ENCODE measurements at places on chromosomes 2 and 18.

GRCh38 chr2:72833084-72833714 is 7.4 kb upstream of the EXOC6B start:
- DNase-seq: no peak

GRCh38 chr2:75453384-75454240 is 107.1 kb downstream of the EVA1A start:
- no peak for DNase-seq

- no peak for DNase-seq
Observed at GRCh38 chr18:43442571-43442970, 165.3 kb upstream of the SYT4 start.

DNA sequence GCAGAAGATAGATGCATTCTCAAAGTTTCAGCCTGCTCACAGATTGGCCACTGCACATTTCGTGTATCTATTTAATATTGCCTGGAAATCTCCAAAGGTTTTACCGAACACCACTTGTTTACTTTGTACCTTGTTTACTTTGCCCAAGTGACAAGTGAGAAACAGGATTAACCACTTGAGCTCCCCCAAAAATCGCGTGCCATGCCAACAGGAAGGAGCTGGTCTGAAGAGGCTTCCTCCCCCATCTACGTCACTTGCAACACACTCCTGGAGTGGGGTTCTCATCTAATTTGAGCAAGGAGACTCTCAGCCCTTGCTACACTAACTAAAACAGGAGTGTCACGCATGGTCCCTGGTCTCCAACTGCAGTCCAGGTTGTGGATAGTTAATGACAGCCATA is 212.5 kb upstream of the TMEM200C start:
- DNase-seq: no peak

GRCh38 chr2:42195559-42195958 is 26.4 kb downstream of the EML4 start:
- no peak for DNase-seq

All from stimulated activated CD4-positive, alpha-beta T cell treated with anti-CD3 and anti-CD28 coated beads, Interleukin-4, amount 100 ng/mL, for 4 hours (primary cell).